WTC11 (cell line): ENCODE measurements at places on chromosomes 4 and X. TPM values are rescaled to one million over a fixed set of nuclear protein-coding genes. Genes with fewer than 3 reads are reported as not detected.

- no peak for DNase-seq
These were observed 128.5 kb upstream of the TSPAN5 start for GRCh38 chr4:98786866-98787265.

- DNase-seq, result no peak
These were observed 680.8 kb upstream of the TENM3 start for GRCh38 chr4:181562399-181562798.

DNA sequence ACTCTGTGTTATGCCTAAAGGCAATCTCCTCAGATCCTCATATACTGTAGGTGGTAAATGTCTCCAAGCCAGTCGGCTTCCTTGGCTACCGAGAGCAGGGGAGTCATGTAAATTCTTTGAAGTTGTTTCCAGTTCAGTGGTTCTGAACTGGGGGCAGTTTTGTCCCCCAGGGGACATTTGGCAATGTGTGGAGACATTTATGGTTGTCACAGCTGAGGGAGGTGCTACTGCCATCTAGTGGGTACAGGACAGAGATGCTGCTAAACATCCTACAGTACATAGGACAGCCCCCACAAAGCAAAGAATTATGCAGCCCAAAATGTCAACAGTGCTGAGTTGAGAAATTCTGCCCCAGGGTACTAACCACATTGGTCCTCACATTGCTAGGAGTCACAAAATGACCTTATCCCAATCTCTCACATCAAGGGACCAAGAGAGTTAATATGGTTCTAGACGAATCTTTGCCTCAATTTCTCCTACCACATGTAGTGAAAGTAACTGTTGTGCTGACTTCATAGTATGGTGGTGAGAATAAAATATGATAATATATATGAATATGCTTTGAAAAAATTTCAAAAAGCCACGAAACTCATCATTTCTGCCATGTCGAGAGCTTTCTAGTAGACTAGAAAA, 104.4 kb upstream of the ARHGAP24 start:
- DNase-seq, result peak; percentile 52

GRCh38 chr4:2583517-2583916, 47.1 kb downstream of the FAM193A start:
- DNase-seq, result no peak

GRCh38 chrX:45748369-45748774, 547.7 kb upstream of the DIPK2B start:
- DNase-seq, result no peak

- DNase-seq, result no peak
These were observed 173.8 kb downstream of the ADGRL3 start for GRCh38 chr4:61373901-61374440.

DNA sequence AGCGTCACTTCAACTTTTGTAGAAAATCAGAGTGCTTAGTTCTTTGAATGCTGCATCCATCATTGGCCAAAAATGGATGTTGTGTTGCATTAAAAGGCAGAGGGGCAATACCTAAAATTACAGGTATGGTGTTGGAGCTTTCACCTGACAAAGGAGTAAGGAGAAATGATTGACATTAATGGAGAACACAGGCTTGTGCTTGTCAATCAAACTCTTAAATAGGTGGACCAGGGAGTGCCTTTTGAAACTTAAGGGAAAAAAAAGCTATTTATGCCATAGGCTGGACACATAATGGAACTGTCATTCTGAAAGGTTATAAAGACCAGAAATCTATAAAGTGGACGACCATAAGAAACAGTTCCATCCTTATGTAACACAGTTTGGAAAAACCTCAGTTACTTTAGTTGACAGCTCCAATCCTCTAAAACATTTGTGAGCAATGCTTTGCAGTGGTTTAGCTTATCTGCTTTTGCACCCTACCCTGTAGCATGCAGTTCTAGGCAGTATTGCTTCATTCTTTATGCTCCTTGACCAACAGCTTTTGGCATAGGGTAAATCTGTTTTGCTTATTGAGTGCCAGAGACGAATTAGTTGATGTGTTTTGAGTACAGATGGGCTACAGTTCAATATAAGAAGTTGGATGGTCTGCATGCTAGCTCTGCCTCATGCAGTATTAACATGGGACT, 2.4 kb downstream of the HADH start:
- no peak for DNase-seq

GRCh38 chr4:80035336-80035735, 37.7 kb downstream of the ANTXR2 start:
- no peak for DNase-seq

Gene NAA15
- total RNA-seq, result 81.4 to 98.9 TPM (median 81.6 TPM) in 3 replicates

Gene PLP1
- 29.2 to 31.3 TPM (median 29.5 TPM) in 3 replicates for total RNA-seq

Gene RNF175
- 5.2 to 5.7 TPM (median 5.4 TPM) in 3 replicates for total RNA-seq

DNA sequence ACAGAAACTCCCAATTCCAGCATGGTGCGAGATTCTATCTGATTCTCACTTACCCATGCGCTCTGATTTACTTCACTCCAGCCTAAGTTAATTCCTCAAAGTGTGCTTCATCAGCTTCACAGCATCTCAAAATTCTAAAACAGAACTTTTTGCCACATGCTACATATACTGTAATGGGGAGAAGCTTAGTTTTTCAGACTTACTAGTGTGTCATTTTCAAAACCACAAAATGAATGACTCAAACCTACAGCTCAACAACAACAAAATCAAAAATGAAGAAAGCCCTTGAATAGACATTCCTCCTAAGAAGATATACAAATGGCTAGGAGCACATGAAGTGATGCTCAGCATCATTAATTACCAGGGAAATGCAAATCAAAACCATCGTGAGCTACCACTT, 14.9 kb downstream of the IRF2 start:
- no peak for DNase-seq

Gene DCX
- total RNA-seq, result 2.1 to 2.4 TPM (median 2.2 TPM) in 3 replicates

- no peak for DNase-seq
These were observed 102.5 kb downstream of the ZNF518B start for GRCh38 chr4:10354746-10355145.

GRCh38 chr4:138251938-138252337, 9.8 kb upstream of the SLC7A11 start:
- DNase-seq, result no peak

GRCh38 chr4:65669111-65670019, 924 bp downstream of the EPHA5 start:
- peak; percentile 53 for DNase-seq

- DNase-seq, result no peak
These were observed 26.1 kb downstream of the ARHGEF6 start for GRCh38 chrX:136754651-136755050.

Gene ENAM
- not detected in 3 replicates for total RNA-seq

GRCh38 chr4:13836946-13837912, 209.7 kb upstream of the BOD1L1 start:
- no peak for DNase-seq

GRCh38 chrX:134738986-134739740, 80.9 kb upstream of the PLAC1 start:
- DNase-seq, result no peak
